ENCODE measurements at places on chromosomes 1 and 21.

DNA sequence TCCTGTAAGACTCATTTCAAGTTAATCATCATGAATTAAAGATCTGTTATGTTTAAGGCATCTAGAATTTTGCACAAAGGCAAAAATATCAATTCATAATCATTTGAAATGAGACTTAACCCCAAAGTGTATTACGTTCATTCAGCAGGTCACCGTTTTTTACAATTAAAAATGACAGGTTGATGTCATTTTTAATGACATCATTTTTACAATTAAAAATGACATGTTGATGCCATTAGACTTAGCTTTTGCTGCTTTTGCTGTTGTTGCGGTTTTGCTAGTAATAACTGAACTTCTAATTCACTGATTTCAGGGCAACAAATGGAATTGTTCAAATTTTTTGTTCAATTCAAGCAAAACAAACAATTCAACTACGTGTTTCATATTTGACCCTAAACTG lies 17.0 kb downstream of the PRMT6 start:
- no peak for DNase-seq

DNA sequence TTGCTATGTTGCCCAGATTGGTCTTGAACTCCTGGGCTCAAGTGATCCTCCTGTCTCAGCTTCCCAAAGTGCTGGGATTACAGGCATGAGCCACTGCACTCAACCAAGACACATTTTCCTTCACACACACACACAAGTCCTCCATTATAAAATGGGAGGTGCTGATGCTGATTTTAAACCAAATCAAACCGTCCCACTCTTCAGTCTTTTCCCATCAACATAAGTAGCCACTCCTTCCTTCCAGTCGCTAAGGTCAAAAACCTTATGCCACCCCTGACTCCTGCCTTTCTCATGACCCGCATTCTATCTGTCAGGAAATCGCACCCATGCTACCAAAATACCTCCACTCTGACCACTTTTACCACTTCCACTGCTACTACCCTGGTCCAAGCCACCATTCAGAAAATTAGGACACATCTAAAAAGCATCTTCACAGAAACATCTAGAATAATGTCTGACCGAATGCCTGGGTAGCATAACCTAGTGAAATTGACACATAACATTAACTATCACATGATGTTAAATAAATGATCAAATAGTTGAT lies 28.0 kb upstream of the IFNGR2 start:
- no peak for DNase-seq

DNA sequence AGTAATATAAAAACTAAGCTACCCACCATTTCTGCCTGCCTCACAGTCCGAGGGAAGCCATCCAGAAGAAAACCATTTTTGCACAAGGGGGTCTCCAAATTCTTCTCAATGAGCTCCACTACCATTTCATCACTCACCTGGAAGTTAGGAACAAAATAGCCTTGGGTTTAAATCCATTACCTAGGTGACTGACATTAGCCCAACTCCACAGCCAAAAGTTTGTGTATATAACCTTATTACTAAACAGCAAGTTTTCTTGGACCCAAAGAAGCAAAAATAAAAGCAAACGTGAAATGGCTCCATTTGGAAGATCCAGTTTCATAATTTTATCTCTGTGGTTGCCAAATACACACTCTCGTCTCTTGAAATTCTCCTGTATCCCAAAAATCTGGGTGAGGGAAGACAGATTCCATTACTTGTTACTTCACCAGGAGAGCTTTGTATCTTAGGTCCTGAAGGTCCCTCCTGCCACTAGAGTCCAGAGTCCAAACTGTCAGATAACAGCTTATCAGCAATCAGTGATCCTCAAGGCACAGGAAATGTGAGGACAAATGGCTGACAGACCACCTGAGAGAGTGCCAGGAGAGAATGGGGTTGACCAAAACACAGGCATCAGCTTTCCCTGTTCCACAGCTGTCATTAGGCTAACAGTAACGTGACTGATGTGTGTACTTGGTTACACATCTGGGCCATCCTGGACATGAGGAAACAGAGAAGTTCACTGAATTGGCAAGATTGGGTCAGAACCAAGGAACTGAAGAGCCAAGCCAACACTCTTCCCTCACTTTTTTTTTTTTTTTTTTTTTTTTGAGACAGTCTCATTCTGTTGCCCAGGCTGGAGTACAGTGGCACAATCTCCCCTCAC lies 14.9 kb downstream of the AK2 start:
- DNase-seq, result no peak

GRCh38 chr1:162383091-162383490 lies 1.6 kb downstream of the C1orf226 start:
- no peak for DNase-seq

DNA sequence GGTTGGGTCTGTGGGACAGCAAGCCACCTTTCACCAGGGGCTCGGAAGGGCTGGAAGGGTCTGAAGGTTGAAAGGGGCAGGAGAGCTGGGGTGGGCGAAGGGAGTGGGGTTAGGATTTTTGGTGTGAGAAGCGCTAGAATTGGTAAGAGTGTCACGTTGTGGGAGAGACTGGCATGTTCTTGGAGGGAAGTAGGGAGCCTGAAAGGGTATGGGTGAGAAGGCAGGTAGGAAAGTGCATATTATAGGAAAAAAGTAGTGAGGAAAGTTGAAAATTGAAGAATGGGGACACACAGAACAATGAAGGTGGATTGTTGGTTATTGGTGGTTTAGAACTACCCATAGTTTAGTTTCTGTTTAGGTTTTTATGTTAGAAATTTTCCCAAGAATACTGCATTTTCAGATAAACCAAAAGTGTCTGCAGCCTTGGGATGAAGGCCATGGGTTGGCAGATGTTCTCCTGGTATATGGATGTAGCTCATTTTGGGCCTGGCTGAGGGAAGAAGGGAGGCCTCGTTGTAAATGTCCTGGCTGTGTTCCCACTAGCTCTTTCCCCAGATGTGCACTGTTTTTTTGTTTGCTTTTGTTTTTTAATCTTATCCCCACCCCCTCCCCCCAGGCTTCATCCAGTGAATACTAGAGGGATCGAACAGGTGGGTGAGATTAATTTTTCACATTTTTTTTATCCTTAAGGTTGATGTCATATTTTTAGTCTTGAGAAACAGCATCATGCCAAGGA lies 1.2 kb downstream of the LRRC42 start:
- no peak for DNase-seq

GRCh38 chr1:218284377-218284916 lies 646 bp upstream of the RRP15 start:
- DNase-seq, result peak; percentile 1

DNA sequence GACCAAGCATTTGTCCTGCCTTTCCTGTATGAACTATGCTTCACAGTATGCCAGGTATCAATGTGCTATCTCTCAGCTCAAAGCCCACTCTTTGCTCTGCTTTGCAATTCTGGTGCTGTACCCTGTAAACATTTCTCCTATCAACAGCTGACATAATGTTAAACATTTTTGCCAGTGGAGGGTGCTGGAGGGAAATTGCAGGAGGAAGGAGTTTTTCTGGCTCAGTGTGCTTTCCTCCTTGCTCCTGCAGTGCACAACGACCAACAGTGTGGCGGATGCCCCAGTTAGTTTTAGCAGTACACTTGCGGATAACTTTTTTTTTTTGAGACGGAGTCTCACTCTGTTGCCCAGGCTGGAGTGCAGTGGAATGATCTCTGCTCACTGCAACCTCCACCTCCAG lies 67.1 kb upstream of the PTGFRN start:
- DNase-seq, result no peak

DNA sequence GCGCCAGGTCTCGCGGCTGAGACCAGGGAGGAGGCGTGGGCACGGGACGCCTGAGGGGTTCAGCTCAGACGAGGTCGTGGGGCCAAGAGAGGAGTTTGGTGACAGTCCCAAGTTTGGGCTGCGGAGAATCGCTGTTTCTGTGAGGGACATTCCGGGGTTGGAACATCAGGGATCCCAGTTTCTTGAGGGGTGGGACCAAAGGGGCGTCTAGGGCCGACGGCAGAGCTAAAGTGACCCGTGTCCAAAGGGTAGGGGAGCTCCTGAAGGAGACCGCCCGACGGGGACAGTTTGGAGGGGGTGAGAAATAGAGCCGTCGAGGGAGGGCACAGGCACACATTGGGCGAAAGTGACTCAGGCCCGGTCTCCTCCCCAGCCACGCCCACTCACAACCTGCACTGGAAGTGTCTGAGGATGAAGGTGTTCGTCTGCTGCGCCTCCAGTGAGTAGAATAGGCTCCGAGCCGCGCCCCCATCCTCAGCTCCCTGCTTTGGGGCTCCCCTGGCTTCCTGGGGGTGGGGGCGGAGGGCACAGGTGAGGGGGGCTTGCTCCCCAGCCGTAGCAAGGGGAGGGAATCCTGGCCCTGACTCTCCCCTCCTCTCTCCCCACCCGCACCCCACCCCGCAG lies 7.0 kb downstream of the EFNA3 start:
- DNase-seq, result peak; percentile 73

Measured in stimulated activated CD8-positive, alpha-beta memory T cell treated with anti-CD3 and anti-CD28 coated beads, Interleukin-2, amount 100 ng/mL, for 48 hours (primary cell).